ENCODE measurements at places on chromosomes 7 and 10.

DNA sequence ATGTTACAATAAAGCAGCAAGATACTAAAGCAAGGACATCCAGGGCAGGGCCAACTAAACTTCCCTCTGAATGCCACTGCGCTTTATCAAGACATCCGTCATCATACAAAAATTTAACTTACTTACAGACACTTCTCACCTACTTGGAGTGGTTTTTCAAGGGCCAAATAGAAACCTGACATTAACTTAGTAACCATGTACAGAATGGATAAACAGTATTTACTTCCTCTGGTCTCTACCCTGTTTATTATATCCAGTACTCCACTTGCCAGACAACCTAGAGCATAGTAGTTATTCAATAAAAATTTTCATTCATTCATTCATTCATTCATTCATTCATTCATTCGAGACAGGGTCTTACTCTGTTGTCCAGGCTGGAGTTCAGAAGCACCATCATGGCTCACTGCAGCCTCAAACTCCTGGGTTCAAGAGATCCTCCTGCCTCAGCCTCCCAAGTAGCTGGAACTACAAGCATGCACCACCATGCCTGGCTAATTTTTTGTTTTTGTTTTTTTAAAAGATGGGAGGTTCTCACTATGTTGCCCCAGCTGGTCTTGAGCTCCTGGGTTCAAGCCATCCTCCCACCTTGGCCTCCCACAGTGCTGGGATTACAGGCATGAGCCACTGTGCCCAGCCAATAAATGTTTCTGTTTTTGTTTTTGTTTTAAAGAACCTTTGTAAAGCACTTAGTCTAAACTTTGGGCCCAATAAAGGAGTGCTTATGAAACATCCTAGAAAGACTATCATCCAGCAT lies 19.0 kb downstream of the SMURF1 start:
- DNase-seq, result no peak

DNA sequence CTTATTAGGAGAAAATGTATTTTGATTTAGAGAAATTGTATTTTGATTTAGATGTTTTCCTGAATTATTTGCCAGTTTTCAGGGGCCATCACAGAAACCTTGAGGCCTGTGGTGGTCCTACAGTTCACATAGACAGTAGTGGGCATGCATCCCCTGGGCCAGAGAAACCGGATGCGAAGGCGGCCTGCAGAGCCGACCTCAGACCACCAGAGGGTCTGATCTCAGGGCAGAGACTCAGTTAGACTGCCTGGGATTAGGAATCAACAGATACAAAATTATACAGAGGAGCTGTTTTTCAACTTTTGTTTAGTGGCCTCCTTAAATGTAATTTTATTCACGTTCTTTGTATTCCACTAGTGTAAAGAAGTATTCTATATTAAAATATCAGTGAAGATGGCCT lies 158.4 kb downstream of the PAXIP1 start:
- DNase-seq, result no peak

DNA sequence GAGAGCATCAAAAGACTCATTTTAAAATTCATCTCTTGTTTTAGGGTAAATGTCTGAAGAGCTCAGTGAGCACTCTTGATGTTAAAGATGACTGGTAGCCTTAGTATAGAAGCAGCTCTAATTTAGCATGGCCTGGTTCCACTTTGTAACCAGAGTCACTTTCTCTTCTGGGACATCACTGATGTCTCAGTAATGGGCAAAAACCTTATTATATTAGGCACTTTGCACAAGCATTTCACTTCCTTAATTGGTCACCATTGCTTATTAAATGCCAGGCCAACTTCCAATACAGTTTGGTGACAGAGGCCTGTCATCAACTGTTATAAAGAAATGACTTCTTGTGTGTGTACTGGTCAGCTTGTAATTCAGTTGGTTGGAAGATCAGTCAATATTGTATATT lies 53.0 kb downstream of the STEAP1B start:
- no peak for DNase-seq

- no peak for DNase-seq
These were observed 17.8 kb downstream of the SMO start for GRCh38 chr7:129205987-129206785.

GRCh38 chr7:100191775-100192174 lies 14.1 kb downstream of the STAG3 start:
- DNase-seq, result no peak

All from NCI-H446 treated with DMSO at 0.1 percent for 48 hours (cell line).